Urinary bladder (tissue), 4 donors: ENCODE measurements at places on chromosomes 6 and 20. TPM values are rescaled to one million over a fixed set of nuclear protein-coding genes. Genes with fewer than 3 reads are reported as not detected.

Gene OR2J1
- total RNA-seq: not detected

Gene TGM3
- not detected for total RNA-seq

Gene DDRGK1
- 14.8 TPM for total RNA-seq

Gene TMEM244
- total RNA-seq: not detected

Gene GGTLC1
- total RNA-seq: not detected

Gene SLC4A11
- 0.37 TPM for total RNA-seq

Gene SDCBP2
- total RNA-seq: 1.9 TPM

Gene C20orf144
- not detected for total RNA-seq

Gene GPSM3
- 2.2 TPM for total RNA-seq

Gene LCA5
- 23.3 TPM for total RNA-seq
